Suppressor macrophage treated with lipopolysaccharide for 1 hour (primary cell): ENCODE measurements at places on chromosomes 7 and 10.

GRCh38 chr10:77671594-77672252 lies 34.1 kb upstream of the KCNMA1 start:
- DNase-seq = no peak

- no peak for DNase-seq
These were observed 15.0 kb downstream of the CDHR3 start for GRCh38 chr7:105978035-105978434.

DNA sequence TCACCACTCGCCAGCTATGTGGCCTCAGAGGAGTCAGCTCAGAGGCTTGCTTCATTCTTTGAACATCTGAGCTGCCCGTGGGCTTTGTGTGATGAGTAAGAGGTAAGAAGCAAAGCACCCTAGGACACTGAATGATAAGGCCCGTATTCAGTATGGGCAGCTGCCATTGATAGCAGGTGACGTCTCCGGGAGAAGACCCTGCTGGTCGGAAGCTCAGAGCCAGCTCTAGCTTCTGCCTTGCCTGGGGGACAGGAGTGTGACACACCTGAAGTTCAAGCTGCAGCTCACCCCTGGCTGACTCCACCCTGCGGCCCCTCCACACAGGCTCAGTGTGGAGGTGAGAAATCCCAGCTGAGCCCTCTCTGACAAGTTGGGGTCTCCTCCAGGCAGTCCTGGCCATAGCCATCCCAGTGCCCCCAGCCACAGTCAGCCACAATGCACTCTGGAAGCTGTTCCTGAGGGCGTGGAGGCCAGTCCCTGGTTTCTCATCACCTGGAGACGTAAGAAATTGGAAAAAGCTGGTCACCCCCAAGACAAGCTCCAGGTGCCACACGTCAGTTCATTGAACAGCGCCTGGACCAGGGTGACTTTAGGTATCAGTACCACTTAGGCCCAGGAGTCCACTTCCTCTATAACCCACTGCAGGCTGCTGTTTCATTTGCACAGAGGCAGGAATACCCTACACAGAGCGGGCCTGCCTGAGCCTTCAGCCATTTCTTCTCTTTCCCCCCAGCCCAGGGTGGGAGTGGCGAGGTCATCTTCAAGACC lies 164.9 kb upstream of the RHEB start:
- DNase-seq = peak; percentile 27

- DNase-seq = no peak
These were observed 90.3 kb upstream of the ZNF438 start for GRCh38 chr10:31121757-31122577.

DNA sequence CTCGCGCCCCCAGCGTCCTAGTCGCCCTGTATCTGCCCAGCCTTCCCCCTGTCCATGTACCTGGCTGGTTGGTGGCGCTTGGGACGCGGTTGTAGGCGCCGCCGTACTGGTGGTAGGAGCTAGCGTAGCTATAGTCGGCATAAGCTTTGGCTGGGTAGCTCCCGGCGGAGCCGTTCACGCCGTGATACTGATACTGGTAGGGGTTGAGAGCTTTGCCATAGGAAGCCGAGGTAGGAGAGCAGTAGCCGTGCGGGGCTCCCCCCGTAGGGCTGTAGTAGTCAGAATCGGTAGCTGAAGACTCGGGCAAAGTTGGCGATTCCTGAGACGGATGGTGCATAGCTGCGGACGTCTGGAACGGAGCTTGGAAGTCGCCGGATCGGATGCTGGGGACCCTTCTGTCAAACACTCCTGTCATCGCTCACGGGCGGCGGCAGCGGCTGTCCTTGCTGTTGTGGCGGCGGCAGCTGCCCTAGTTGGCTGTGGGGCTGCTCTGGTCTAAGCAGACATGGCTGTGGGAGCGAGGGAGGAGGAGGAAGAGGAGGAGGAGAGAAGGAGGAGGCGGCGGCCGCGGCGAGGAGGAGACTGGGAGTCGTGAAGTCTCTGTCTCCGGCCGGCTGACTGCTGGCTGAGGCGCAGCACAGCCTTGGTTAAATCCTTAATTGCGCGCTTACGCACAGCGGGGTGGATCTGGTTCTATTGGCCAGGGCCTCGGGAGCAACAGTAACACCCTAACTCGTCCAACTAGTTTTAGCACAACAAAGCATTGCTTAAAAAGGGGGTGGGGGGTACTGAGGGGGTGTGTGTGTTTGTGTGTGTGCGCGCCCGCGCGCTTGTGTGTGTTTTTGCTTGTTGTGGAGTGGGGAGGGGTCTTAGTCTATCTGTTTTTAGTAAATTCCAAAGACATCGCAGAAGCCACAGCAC lies at the start of gene DLX5:
Gene DLX5, minus strand, starts transcription at position 623 of the 921 bp plus-strand sequence. Its CDS starts 208 bp downstream, at position 415.
- DNase-seq = no peak

DNA sequence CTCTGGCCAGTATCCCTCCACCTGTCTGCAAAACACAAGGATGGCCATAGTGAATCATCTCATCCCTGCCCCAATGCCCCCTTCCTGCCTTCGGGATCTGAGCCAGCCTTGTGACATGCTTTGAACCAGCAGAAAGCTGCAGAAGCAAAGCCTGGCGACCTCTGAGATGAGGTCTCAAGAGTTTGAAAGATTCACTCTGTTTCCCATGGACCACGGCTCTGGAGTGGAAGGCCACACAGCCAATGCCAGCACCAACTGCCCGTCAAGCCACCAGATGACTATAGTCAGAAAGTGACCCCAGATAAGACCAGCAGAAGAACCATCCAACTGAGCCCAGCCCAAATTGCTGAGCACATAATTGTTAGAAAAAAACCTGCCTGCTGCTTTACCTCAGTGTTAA lies 193.9 kb upstream of the PPP2R2D start:
- DNase-seq = no peak

DNA sequence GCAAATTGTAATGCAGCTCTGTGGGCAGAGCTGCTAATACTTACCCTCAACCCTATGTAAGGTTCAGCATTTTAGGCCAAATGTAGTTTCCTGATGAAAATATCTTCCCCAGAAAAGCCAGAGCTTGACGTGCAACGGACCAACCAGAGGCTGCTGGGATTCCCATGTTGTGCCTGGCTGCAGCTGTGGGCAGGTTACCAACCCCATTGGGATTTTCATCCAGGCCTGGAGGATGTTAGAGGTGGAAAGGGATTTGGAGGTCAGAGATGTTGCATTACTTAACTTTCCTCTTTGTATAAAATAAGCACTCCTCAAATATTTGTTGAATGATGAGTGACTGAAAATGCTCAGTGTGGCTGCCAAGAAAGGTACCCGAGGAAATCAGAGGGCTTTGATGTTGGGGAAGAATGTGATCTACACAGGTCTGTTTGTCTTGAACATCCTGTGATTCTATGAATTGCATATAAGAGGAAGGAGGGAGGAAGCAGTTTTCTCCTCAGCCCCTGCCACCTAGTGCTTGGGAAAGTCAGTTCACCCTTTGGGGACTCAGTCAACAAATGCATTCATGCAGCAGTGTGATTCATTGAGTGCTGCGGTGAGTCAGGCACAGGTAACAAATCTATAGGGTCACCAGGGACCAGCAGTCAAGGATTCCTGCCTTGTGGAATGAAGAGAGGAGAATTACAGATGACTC lies 487.2 kb downstream of the RPS24 start:
- no peak for DNase-seq

DNA sequence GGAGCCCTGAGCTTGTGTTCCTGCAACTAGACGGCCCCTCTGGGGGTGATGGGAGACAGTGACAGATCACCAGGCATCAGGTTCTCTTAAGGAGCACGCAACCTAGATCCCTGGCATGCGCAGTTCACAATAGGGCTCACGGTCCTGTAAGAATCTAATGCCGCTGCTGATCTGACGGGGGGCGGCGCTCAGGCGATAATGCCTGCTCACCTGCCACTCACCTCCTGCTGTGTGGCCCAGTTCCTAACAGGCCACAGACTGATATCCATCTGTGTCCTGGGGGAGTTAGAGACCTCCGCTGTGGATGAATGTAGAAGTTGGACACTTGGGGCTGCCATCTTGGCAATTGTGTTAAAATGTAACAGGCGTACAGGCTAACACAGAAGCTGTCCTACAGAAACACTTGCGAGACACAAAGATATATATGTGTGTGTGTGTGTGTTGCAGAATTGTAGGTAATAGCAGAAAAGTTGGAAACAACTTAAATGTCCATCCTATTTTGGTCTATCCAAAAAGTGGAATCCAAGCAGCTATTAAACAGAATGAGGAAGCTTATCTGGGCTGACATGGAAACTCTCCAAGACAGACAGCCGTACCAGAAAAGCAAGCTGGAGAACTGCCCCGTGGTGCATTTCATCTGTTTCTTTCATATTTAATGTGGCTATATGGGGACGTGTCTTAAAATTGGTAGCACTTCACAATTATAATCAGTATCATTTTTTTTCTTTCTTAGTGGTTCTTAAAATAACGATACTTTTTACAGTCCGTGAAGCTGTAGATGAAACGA lies 82.8 kb downstream of the MKI67 start:
- no peak for DNase-seq

- no peak for DNase-seq
These were observed 2.7 kb upstream of the EN2 start for GRCh38 chr7:155455132-155455693.

DNA sequence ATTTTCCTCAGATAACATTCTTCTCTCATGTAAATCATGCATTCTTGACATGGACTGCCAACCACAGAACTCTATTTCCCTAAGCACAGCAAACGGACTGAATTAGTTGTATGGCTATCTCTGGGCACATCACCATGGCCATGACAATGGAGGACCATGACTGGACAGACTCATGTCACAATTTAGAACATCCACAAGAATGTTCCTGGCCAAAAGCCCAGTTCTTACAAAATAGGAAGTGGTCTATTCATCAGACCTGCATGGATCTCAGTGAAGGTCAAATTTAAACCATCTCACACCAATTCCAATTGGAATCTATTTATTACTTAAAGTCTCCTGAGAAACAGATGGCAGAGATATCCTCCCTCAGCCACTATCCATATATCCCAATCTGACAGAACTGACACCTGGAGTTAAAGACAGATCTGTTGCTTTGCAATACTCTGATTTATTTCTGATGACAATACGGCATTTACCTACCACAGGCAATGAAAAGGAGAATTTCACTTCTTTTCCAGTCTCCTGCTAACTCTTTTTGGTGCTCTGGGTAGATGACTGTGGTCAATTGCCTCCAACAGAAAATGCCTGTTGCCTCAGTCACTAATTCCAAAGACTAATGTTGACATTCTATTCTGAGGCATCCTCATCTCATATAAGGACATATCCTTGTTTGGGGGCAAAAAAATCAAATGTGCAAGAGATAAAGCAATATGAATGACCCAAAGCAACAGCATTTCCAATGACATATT lies 254.8 kb downstream of the HTR7 start:
- DNase-seq = no peak

DNA sequence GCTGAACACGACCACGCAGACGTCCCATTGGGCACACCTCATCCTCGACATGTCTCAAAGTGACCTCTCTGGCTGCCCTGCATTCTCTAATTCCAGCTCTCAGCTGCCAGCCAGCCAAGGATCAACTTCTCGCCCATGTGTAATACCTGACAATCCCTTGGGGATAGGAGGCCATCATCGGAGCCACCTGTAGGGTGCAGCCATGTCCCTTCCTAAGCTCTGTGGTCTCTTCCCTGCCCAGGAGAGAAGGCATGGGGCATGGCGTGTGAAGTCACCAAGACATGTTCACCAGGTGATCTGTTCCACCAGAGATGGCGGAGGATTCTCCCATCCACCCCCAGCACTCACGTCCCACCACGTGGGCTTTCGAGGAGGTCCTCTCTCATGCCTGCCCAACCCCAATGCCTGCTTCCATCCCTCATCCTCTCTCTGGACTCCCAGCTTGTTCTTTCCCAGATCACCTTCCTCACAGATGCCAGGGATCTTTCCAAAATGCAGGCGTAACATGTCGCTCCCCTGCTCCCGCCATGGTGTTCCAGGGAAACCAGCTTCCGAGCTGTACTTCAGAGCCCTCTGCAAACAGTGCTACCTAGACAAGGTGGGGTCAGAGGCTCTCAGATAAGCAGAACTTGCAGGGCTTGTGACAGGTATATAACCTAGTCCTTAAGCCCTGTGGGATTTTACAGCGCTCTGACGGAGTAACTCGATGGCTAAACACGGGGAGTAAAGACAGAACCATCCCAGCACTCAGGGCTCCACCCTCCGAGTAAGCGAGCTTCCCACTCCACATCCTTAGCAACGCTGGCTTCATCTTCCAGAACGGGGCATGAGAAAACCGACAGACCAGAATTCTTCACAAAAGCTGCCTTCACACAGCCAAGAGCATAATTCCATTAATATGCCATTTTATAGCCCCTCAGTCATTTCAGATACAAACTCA lies 41.1 kb downstream of the BRI3 start:
- no peak for DNase-seq

DNA sequence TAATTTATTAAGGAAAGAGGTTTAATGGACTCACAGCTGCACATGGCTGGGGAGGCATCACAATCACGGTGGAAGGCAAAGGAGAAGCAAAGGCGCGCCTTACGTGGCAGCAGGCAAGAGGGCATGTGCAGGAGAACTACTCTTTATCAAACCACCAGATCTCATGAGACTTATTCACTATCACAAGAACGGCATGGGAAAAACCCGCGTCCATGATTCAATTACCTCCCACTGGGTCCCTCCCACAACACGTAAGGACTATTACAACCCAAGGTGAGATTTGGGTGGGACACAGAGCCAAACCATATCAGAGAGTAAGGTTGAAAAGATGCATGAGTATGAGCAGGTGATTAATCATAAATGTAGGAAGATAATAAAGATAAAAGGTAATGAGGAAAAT lies 3.2 kb upstream of the JCAD start:
- peak; percentile 22 for DNase-seq
